ENCODE measurements at places on chromosomes 11 and 22. TPM values are rescaled to one million over a fixed set of nuclear protein-coding genes. Genes with fewer than 3 reads are reported as not detected.

KCNJ11 gene
- not detected for total RNA-seq

BCO2 gene
- 10.5 TPM for total RNA-seq

PHOX2A gene
- total RNA-seq, result not detected

SCGB1A1 gene
- not detected for total RNA-seq

TNKS1BP1 gene
- total RNA-seq, result 89.3 TPM

All from epithelial cell of alveolus of lung (primary cell).